GM23248 (cell line): ENCODE measurements at places on chromosomes 5 and 9. TPM values are rescaled to one million over a fixed set of nuclear protein-coding genes. Genes with fewer than 3 reads are reported as not detected.

NUTM2F gene
- total RNA-seq = not detected in 2 replicates

PCDHGB4 gene
- 6.8 and 7.6 TPM in 2 replicates for total RNA-seq

DNA sequence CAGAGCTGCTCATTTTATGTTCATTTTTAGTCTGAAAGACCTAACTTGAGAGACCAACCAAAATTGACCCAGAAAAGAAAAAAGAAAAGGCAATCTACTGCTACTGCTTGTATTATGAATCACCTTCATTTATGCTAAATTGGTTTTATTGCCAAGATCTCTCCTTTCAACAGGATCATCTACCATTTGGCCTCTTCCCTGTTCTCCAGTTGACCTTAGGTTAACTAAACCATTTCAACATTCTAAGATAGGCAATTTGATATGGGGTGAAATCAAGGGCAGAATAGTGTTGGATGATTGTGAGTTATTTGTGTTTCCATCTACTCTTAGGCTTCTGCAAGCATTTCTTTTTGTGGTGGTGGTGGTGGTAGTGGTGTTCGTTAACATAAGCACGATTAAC, 48.3 kb upstream of the POU4F3 start:
- H3K27me3 ChIP-seq = no peaks in the 10 kb centered on the region
- H3K36me3 ChIP-seq = peaks cover 17% of the 10 kb centered on the region
- no peaks in the 10 kb centered on the region for H3K4me1 ChIP-seq
- H3K4me3 ChIP-seq = no peak overlapping the region

GRCh38 chr5:81181576-81182316, 51.4 kb upstream of the CKMT2 start:
- no peak for DNase-seq
- H3K4me1 ChIP-seq = no peaks in the 10 kb centered on the region
- no peaks in the 10 kb centered on the region for H3K36me3 ChIP-seq
- no peak overlapping the region for H3K27ac ChIP-seq
- no peaks in the 10 kb centered on the region for H3K27me3 ChIP-seq
- no peak overlapping the region for H3K4me3 ChIP-seq

- no peaks in the 10 kb centered on the region for H3K36me3 ChIP-seq
- DNase-seq = no peak
- H3K27ac ChIP-seq = no peak overlapping the region
Measured at GRCh38 chr5:149969181-149969930, 8.8 kb downstream of the SLC26A2 start.

AOPEP gene
- 90.0 and 90.5 TPM in 2 replicates for total RNA-seq

- H3K27ac ChIP-seq = peak overlapping the region; percentile 93
- no peaks in the 10 kb centered on the region for H3K36me3 ChIP-seq
- peak overlapping the region; percentile 90 for H3K4me3 ChIP-seq
- no peaks in the 10 kb centered on the region; the same call in 1 of the 2 replicates for H3K27me3 ChIP-seq
Measured at GRCh38 chr5:83472508-83473345, 1.2 kb downstream of the VCAN start.

GRCh38 chr9:23682891-23683431, 143.1 kb downstream of the ELAVL2 start:
- no peak for DNase-seq
- H3K4me1 ChIP-seq = no peaks in the 10 kb centered on the region
- H3K4me3 ChIP-seq = no peak overlapping the region
- H3K36me3 ChIP-seq = no peaks in the 10 kb centered on the region
- no peak overlapping the region for H3K27ac ChIP-seq

- H3K4me1 ChIP-seq = peaks cover 15% of the 10 kb centered on the region
- no peak for DNase-seq
- peak overlapping the region; percentile 93 for H3K27ac ChIP-seq
- peaks cover 7% of the 10 kb centered on the region; the same call in 1 of the 2 replicates for H3K36me3 ChIP-seq
- H3K4me3 ChIP-seq = peak overlapping the region; percentile 96
Measured at GRCh38 chr5:132865668-132866341, 464 bp downstream of the GDF9 start.

DNA sequence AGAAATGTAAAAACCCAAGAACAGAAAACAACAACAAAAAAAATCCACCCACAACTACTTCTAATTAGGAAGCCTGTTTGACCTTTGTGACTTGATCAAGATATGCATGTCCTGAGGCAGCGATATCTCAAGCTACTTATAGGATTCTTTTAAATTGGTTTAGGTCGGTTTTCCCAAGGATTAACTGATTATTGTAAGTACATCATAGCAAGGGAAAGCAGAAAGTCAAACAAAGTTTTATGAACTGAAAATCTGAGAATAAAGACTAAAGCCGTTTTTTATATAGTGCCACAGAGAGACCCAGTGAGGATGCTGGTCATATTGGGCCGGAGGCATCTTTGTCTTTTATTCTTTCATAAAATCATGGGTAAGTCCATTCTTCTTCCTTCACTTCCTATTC, 72.0 kb downstream of the CD180 start:
- no peak overlapping the region for H3K4me3 ChIP-seq
- no peaks in the 10 kb centered on the region for H3K4me1 ChIP-seq
- no peak for DNase-seq
- H3K27me3 ChIP-seq = no peaks in the 10 kb centered on the region
- no peak overlapping the region for H3K27ac ChIP-seq
- no peaks in the 10 kb centered on the region for H3K36me3 ChIP-seq

DNA sequence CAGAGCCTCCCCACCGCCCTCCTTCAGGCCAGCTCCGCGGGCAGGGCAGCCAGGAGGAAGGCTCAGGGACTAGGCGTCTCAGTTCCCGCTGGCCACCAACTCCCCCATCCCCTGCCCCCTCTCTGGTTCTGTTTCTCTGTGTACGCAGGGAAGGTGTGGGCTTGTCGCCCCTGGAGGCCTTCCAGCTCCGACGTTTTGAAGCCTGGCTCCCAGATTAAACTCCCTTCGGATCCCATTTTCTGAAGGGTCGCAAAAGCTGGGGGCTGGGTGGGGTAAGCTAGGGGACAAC, 346 bp downstream of the ATOX1 start:
- H3K27ac ChIP-seq = peak overlapping the region; percentile 81
- no peak for DNase-seq
- H3K27me3 ChIP-seq = no peaks in the 10 kb centered on the region
- H3K4me3 ChIP-seq = peak overlapping the region; percentile 90
- no peaks in the 10 kb centered on the region for H3K36me3 ChIP-seq
- peaks cover 6% of the 10 kb centered on the region for H3K4me1 ChIP-seq

TNC gene
- 319 and 372 TPM in 2 replicates for total RNA-seq

PHF24 gene
- 0.25 TPM in 1 of 2 replicates, not detected in the other for total RNA-seq

OR1B1 gene
- not detected in 2 replicates for total RNA-seq

AP3S1 gene
- total RNA-seq = 430 and 550 TPM in 2 replicates

PTGR1 gene
- total RNA-seq = 65.2 and 74.9 TPM in 2 replicates

DNA sequence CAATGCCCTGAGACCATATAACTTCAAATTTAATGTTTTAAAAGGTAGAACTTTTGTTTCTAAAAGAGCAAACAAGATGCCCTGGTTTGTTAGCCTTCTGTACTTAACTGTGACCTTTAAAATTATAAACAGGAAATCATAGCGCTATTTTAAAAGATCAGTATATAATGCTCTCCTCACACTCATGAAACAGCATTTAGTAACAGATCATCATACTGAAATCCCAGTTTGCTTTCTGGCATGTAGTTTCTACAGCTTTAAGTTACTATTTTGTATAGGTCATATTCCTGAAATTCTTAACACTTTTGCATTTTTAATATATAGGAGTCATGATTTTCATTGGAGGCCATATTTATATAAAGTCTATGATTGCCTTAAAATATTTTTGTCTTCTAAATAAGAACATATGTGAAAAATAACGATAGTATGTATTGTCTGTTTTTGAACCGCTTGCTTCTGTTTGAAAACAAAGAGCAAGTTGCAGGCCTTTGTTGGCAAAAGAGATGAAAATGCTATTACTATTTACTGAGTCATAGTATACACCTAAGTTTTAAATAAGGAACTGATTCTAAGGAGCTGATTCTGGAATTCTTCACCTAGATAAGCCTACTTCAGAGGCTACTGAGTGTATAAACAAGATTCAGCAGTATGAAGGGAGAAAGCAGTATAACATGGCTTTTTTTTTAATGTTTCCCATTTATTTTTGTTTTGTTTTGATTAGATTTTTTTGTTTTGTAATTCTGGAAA, 20.5 kb downstream of the SRFBP1 start:
- H3K27me3 ChIP-seq = no peaks in the 10 kb centered on the region
- H3K4me3 ChIP-seq = no peak overlapping the region
- no peak overlapping the region for H3K27ac ChIP-seq
- H3K4me1 ChIP-seq = peaks cover 8% of the 10 kb centered on the region
- DNase-seq = peak; percentile 20

CDK7 gene
- 48.9 and 60.4 TPM in 2 replicates for total RNA-seq

GRCh38 chr5:152488869-152489268, 83.8 kb upstream of the NMUR2 start:
- no peaks in the 10 kb centered on the region for H3K27me3 ChIP-seq
- H3K36me3 ChIP-seq = no peaks in the 10 kb centered on the region
- no peaks in the 10 kb centered on the region for H3K4me1 ChIP-seq

KLHL3 gene
- total RNA-seq = 0.51 and 1.3 TPM in 2 replicates

CD74 gene
- total RNA-seq = 0.25 TPM in 1 of 2 replicates, not detected in the other
